ENCODE measurements at places on chromosomes 1 and 21.

DNA sequence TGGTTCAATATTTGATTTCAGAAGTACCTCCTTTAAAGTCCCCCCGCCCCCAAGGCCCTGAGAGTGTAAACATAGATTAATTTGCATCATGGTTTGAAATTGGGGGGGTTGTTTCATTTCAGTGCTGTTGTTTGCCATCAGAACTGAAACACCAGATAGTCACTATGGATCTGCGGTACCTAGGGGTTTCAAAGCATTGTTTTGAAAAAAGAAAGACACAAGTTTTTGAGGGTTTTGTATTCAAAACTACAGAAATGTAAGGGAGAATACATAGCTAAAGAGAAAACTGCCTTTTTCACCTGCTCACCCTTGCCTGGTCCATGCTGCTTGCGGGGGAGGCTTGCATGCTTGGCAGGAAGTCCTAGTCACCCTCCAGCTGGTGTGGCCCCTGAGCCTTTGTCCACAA, 59.3 kb downstream of the ACP6 start:
- DNase-seq = no peak

DNA sequence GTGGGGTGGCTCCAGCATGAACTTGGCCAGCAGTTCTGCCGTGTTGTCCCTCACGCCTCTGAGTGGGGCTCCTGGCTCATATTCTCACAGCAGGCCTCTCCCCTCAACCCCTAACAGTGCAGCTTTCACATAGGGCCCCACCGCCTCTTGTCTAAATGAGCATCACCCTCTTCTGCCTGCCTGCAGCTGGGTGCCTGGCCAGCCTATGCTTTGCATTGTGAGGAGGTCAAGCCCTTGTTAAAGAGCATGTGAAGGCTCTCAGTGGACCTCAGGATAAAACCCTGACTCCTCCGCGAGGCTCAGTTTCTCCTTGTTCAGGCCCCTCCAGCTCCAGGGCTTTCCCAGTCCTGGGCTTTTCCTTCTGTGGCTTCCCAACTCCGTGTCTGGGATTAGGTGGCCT, 34.8 kb downstream of the CRYAA start:
- no peak for DNase-seq

GRCh38 chr1:212791261-212791675, 309 bp downstream of the NSL1 start:
- DNase-seq = no peak

GRCh38 chr1:99676876-99677275, 31.0 kb downstream of the PALMD start:
- no peak for DNase-seq

DNA sequence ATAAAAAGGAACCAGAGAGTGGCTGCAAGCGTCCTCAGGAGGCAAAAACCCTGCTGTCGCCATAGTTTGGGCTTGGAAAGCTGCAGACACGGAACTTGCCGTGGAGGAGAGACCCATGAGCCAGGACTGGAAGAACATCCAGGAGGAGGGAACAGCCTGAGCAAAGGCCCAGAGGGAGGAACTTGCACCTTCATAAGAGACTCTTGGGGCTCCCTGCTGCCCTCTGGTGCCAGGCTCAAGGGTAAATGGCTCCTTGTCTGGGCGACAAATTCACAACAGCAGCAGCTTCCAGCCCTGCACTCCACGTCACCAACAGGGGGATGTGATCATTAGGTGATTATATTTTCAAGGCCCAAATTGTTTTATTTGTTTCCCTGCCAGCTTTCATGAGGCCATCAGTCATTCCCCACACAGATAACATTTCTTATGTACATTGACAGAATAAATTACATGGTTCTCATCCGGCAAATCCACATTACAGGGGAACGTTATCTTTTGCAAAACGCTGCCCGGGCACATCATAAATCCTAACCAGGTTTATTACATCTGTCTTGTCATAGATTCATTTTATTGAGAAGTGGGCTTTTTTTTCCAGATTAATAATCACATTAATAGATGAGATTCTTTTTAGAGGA, 143.0 kb upstream of the GRIK3 start:
- DNase-seq = no peak

DNA sequence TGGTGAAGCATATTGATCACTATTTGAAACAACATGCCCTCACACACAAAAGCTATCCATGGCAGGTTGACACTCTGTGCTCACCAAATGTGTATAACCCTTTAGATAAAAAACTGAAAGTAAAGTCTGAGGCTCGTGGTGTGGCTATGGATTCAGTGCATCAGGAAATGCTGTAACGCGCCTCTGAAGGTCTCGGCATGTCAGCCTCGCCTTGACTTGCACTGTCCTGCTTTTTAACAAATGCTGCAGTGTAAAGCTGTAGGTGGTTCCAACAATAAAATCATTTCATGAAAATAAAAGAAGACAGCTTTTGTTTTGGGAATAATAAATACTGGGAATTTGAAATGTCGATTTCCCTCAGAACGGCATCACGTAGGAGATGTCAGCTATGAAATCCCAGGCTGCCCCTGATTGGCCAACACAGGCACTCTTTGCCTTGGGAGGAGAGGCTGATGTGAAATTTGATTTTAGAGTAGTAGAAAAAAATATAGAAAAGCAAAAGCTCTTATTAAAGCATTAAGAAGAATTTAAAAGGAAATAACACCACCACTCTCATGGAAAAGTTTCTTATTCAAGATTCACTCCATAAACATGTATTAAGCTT, 168.2 kb downstream of the DSCAM start:
- no peak for DNase-seq

DNA sequence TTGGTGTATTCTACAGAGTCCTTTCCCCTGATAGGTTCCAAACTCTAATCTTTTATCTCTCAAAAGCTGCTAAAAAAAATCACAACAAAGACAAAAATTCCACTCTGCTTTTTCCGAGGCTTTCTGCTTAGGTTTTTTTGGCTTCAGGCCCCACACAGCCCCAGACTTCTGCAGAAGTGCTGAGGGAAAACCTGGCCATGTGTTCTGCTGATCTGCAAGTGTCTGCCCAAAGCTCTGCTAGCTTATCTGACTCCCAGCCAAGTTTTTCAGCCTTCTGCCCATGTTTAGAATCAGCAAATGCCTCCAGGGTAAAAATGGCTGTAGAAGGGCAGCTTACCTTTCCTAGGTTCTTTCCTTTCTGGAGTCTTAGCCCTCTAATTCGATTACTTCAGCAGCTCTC, 28.4 kb downstream of the DISP3 start:
- no peak for DNase-seq

- no peak for DNase-seq
These were observed 144.7 kb downstream of the ZNF281 start for GRCh38 chr1:200265104-200265503.

- no peak for DNase-seq
These were observed 25.4 kb downstream of the SLC30A10 start for GRCh38 chr1:219902951-219903350.

GRCh38 chr1:221478050-221478949, 263.6 kb downstream of the DUSP10 start:
- DNase-seq = peak; percentile 29

GRCh38 chr1:22344851-22345560, 106.6 kb upstream of the ZBTB40 start:
- DNase-seq = no peak

DNA sequence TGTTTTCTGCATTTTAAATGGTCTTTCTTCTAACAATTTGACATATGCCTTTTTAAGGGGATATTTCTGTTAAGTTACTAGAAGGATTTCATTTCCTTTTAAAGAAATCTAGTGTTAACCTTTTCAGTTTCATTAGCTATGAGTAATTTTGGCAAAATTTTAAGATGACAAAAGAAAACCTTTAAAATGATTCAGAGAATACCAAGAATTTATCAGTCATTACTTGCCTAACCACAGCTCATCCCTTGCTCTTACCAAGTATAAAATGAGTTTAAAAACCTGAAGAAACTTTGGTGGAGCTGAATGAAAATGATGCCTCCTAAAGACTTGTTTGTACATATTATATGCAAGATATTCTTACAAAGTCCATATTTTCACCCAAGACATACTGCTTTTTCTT, 101.7 kb downstream of the NEK7 start:
- DNase-seq = no peak

DNA sequence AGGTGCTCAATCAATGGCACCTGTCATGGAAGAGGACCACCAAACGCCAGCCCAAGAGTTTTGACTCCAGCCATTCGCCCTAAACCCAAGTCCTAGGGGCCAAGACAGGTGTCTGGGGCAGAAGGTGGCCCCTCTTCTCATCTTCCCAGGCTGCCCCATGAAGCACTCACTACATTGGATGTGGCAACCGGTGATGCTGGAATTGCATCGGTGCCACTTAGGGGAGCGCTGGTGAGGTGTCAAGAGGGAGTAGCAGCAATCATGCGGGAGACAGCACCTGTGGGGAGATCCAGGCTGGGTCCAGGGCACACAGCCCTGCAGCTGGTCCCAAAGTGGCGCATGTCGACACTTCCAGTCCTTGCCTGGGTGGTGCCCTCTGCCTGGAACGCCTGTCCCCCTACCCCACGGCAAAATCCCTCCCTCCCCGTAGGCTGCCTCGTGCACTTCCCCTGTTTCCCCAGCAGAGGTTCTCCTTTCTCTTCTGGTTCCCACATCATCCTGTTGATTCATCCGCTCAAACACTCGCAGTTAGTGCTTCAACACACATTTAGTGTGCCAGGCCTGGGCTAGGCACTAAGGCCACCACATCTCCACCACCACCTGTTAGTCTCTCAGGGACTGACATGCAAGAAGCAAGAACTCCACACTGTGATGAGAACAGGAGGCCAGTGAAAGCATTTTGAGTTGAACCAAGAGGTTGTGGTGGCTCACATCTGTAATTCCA, 18.5 kb downstream of the PLA2G2D start:
- DNase-seq = no peak

- DNase-seq = no peak
These were observed 32.9 kb downstream of the VWA5B1 start for GRCh38 chr1:20323613-20323920.

DNA sequence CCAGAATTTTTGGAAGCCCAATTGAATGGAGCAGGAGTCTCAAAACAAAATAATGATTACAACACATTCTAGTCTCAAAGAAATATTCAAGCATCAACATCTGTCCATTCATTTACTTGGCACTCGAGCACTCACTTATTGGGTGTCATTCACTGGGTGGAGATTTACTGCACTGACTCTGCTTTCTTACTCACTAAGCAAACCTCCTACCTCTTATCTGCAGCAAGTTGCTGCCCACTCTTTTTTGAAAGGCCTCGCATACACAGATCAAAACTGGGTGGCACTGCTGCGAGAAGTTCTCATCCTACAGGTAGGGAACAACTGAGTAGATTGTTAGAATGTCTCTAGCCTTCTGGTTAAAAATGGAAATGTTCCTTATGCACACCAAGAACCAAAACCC, 18.0 kb downstream of the RHBDL2 start:
- DNase-seq = no peak

DNA sequence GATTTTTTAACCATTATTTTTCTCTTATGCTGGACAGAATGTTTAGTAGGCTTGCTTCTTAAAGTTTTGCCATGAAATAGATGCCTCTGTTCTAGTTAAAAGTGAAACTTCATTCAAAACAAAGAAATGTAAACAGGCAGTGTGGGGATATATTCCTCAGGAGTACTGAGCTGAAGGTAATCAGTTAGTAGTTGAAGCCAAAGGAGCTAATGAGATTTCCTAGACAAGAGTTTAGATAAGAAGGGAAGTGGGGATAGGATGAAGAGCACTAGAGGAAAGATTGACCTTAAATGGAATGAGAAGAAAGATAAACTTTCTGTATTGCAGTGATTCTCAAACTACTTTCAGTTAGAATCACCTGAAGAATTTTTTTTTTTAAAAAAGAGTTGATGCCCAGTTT, 23.9 kb downstream of the PRRC2C start:
- DNase-seq = no peak

DNA sequence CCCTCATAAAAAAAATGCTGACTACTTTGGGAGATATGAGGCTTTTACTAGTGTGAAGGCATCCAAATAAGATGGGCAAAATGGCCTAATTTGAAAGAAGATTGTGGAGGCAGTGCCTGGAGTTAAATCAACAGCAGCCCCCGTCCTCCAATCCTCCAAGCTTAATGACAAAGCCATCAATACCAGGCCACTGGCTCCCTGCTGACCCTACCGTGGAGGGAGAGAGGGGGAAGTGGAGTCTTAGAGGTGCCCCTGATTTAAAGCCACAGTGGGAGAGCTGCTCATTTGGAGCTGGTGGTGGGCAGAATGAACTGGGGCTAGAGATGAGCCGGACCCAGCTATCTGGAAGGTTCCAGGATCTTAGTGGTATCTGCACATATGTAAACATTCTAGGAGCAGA, 24.3 kb upstream of the KNCN start:
- no peak for DNase-seq

DNA sequence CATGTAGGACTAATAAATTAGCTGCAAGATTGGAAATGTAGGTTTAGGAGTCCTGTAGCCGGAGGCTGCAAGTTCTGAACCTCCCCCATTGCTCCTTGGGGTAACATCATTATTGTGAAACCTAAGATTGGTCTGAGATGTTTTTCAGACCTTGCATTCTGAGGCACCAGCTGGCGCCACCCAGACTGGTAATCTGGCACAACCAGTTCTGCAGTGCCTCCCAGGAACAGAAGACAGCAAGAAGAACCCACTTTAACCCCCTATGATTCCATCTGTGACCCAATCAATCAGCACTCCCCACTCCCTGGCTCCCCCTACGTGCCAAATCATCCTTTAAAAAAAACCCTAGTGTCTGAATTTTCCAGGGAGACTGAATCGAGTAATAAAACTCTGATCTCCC, 11.6 kb upstream of the DNAJC6 start:
- no peak for DNase-seq

DNA sequence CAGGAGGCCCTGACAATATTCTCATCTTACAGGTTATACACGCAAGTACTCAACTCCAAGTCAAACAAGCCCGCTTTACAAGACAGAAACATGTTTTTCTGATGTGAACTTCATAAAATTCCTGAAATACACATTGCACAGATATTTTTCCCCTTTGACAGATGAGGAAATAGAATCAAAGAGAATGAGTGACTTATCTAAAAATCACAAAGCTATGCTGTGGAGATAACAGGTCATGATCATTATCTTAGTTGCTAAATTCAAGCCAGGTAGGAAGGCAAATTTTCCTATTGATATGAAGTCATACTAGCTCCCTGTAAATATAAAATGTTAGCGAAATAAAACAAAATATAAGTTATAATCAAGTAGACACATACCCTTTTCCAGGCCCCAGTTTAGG, 18.3 kb downstream of the UBR4 start:
- no peak for DNase-seq

DNA sequence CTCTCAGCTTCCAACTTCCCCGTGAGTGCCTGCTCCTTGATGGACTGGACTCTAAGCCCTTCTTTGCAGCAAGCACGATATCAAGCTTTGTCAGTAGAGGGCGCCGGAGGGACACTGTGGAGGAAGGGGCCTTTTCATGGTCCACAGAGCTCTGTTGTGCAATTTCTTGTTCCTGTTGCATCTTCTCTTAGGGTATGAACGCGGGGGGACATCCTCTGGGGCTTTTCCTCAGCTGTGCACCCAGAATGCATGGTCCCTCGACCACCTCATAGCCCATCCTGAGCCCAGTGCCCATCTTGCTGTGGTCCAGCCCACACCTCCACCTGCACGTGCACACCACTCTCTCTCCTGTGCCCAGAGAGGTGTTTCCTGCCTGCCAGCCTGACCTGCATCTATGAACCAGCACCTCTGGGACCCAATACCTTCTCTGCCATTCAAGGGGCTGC, 556.8 kb downstream of the PTPRU start:
- no peak for DNase-seq
